Epithelial cell of proximal tubule (primary cell): ENCODE measurements at places on chromosomes 13 and 19. TPM values are rescaled to one million over a fixed set of nuclear protein-coding genes. Genes with fewer than 3 reads are reported as not detected.

GRCh38 chr13:111555903-111556302 lies 235.5 kb downstream of the TEX29 start:
- no peak for DNase-seq

GRCh38 chr19:40512473-40513344 lies 45.9 kb downstream of the SPTBN4 start:
- DNase-seq = no peak

DNA sequence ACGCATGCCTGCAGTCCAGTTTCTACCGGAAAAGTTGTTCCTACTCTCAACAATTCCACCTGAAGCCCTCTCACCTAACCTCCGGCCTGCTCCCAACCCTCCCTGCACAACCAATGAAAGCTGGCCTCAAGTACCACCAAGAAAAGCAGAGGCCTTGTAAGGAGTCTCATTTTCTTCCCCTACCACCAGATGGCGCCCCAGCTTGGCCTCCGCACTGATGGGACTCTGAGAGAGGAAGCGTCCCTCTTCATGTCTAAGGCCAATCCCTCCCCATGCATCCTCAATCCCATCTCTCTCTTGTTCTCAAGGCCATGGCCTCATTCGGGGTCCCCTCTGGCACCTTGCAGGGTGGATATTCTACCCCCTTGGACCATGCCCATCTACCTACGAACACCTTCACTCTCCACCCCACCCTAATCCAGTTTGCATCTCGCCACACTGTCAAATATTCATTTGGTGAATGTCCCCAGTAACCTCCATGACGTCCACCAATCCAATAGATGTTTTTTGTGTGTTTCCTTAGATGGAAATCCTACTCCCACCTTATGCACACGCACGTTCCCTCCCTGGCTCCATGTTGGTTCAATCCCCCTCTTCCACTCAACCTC lies 412.8 kb downstream of the ZNF536 start:
- DNase-seq = no peak

DNA sequence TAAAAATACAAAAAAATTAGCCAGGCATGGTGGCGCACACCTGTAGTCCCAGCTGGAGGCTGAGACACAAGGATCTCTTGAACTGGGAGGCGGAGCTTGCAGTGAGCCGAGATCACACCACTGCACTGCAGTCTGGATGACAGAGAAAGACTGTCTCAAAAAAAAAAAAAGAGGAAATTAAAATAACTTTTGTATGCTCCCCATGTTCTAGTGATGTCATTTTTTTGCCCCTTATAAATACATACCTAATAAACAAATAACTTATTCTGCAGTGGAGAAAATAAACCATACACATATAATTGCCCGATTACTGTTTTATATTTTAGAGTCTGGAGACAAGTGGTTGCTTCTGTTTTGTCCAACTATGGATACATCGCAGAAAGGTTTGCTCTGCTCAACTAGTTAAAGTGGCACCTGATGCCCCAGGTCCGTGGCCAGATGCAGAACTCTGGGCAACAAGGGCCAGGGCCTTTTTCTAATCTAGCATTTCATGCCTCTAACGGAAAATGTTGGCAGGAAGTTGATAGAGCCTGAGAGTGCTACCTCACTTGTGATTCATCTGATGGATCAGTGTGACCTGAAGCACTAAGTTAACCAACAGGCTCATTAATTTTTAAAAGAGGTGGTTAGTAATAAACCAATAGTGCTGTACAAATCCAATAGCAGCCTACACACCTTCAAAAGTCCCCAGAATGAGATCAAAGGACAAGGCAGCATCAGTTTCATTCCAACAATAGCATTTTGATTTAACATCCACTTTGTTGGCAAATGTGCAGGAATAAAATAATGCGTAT lies 18.8 kb downstream of the UBE2L5 start:
- peak; percentile 85 for DNase-seq

Gene KLK3
- total RNA-seq = not detected in 2 replicates

Gene STOML3
- total RNA-seq = not detected in 2 replicates
